ENCODE measurements at places on chromosomes 6 and 20.

DNA sequence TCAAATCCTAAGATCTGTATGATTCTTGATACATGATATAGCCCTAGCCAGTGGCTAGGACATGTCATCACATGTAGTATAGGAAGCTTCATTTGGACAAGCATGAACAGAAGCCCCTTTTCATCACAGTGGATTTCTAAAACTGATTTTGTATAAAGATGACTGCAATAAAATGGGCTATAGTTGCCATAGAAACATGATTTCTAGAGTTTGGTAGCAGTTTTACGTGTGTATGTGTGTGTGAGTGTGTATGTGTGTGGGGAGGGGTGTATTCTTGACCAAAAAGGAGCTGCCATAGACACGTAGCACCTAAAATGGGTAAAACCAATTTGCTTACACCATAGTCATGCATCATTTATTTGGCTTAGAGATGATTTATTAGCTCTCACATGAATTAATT is 200.5 kb upstream of the CNR1 start:
- DNase-seq, result no peak

DNA sequence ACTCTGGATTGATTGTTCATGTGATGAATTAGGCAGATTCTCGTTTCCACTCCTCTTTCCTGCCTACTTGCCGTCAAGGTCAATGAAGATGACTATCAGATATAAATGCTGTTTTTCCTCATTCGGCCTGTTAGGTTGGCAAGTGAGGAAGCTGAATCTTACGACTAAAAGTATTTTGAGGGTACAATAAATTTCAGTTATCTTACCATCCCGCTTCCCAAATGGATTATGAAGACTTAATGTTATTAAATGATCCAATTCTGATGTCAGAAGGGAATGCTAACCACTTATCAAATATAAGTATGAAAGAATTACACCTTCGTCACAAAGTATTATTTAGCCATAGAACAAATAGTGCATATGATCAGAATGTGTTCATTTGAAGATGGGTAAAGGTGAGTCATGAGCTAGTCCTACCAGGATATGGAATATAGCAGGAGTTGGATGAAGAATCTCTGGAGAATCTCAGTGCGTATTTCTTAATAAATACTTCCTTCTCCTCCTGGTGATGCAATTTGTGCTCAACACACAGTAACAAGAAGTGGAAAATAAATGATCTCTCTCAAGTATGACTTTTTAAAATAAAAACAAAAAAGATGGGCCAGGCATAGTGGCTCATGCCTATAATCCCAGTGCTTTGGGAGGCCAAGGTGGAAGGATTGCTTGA is 4.6 kb downstream of the GPLD1 start:
- DNase-seq, result no peak

DNA sequence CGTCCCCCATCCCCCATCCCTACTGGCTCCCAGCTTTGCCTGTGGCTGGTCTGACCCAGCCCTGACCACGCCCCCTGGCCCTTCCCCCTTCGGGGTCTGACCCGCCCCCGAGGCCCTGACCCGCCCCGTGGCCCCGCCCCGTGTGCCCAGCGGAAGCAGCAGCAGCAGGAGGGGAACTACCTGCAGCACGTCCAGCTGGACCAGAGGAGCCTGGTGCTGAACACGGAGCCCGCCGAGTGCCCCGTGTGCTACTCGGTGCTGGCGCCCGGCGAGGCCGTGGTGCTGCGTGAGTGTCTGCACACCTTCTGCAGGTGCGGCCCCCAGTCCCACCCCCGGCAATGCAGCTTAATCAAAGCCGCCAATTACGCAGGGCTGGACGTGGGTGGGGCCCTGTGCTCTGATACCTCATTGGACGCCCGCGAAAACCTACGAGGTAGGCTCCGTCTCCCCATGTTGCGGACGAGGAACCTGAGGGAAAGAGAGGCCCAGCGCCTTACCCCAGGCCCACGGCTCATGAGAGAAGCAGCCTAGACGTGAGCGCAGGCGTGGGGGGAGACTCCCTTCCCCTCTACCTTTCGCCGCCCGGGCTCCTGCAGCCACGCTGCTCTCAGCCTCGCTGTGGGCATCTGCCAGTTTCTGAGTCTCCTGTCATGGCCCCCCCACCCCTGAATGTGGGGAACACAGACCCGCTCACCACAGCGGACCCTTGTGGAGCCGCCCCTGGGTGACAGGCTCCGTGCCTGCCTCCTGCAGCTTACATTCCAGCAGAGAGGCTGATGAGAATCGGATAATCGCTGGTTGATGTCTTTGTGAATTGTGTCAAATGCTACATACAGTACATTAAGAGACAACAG is 12.8 kb downstream of the RBCK1 start:
- no peak for DNase-seq

DNA sequence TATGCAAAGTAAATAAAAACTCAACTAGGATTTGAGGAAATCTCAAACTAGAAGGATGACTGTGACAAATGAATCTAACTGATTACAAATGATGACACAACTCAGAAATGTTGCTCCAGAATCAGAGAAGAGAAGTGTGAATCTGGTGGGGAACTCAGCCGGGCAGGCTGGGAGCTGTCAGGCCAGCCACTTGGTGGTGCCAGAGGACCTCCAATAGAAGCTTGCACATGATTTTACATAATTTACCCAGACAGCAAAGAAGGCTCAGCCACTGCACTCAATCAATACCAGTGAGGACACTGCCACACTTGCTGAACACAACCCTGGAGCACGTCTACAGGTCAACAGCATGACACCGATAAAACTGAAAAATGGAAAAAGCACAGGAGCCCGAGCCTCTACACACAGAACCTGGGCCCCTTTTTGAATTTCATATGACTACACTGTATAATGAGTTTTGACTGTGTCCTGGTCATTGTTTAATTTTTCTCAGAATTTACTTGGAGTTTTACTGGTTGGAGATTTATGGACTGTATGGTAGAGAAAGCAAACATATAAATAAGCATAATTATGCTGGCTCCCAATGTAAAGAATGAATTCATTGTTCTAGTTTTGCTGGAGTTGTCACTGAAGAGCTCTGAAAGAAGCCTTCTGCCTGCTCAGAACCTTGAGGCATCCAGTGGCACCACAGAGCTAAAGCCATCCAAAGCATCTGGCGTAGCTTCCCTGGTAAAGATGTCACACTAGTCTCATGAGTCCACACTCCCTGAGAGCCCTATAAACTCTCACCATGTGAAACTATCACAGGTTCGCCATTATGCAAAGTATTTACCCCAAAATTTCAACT is 296.5 kb downstream of the THBS2 start:
- DNase-seq, result peak; percentile 8

DNA sequence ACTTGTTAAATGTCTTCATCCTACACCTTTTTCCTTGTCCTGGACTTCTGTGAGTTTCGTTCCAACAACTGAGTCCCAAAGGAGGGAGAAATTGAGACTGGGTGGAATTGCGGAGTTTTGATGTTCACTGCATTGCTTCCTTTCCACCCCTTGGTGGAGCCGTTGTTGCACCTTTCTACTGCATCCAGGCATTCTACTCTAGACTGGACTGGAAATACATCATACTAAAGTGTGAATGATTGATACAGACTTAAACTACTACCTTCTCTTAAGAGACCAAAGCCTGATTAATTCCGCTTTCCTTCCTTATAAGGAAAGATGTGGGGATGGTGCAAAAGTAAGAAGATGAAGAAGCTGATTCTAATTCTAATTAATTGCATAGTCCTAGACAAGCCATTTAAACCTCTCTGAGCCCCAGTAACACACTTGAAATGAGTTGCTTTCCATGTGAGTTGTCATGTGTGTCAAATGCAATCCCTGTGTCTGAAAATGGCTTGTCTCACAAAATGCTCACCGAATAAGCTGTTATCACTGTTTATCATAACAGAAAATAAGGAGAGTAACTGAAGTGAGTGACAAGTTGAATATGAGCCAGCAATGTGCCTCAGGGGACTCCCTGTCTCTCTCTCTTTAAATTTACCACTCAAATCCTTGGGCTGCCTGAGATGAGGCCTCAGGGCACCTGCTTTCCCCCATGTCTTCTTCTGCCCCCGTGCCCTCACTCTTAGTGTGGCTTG is 338.3 kb upstream of the CHD6 start:
- DNase-seq, result no peak

- no peak for DNase-seq
These were observed 2.2 kb upstream of the GINM1 start for GRCh38 chr6:149563928-149564325.

GRCh38 chr6:1570848-1571247 is 38.9 kb upstream of the FOXC1 start:
- DNase-seq, result no peak

DNA sequence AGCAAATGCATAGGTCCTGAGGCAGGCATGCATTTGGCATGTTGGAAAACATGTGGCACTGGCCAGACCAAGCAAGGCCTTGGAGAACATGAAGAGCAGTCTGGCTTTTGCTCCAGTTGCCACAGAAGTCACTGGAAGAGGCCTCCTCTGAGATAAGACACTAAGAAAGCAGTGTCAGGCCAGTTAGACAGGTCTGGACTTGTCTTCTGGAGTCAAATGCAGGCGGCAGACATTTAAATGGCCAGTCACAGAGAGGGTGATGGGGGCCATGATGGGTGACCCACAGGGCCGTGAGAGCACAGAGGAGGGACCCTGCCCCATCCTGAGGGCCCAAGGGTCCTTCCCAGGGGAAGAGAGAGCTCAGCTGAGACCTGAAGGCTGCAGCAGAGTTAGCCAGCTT is 26.7 kb upstream of the ADA start:
- DNase-seq, result no peak

DNA sequence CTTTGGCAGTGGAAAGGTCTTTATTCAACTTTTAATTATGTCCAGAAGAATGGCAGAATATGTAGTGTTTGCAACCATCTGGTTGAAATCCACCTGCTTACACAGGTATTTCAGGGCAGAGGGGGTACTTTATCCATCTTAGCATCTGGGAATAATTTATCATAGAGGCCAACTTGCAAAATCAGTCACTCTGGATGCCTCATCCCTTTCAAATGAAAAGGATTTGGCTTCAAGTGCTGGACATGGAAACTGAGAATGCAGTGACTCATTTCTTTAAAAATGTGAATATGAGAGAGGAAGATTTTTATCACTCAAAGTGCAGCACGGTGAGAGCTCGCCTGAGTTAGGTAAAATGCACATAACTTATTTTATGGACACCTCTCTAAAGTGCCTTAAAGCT is 758.3 kb downstream of the KIF16B start:
- DNase-seq, result peak; percentile 31

DNA sequence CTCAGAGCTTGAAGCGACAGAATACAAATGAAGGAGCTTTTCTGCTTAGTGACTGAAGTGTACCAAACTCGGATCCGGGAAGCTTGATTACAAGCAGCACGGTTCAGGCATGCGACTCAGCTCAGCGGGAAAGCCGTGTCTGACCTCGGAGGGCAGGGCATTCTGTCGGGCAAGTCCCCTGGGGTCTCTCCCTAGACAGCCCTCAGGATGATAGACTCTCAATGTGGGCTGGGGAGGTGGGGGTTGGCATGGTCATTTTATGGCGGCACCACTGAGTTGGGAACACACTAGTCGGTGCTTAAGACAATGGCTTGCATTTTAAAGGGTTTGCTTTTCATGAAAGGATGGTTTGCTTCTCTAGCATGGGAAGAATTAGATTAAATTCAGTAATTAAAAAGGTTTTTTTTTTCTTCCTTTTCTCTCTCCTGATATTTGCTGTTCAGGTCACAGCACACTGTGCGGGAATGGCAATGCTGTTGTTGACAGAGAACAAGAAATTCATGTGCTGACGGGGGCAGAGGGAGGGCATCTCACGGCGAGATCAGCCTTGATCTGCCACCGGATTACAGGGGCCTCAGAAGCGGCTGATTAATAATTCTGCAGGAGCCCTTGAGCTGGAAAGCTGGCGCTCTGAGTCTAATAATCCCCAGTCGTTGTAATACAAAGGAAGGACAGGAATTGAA is 80.7 kb upstream of the TRAF3IP2 start:
- DNase-seq, result no peak

DNA sequence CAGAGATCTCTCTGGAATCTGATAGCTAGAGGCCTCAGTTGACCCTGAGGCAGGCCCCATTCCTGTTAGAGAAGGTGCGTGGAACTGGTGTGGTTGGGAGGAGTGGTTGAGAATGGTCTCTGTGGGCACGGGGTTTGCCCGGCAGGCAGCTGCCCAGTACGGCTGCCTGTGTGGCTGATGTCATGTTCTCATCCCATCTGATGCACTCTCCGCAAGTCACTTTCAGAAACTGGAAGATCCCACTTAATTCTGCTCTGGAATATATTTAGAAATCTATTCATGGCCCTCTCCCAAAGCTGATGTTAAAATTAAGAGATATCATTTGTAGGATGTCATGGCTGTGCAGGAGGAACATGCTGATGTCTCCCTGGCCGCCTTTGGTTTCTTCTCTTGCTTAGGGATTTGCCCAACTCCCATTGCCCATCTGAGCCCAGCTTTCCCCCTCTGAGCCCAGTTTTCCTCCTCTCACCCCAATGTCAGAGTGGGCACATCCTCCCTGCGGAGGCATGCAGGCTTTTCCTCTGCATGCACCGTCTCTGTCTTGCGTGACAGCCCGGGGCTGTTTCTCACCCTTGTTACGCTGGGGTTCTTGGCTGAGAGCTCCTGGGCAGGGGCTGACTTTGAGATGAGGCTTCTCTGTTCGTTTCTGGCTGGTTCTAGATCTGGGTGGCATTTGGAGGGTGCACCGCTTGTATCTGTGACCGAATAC is 21.0 kb downstream of the PHACTR3 start:
- DNase-seq, result no peak

GRCh38 chr20:48181261-48181935 is 396.1 kb upstream of the SULF2 start:
- no peak for DNase-seq

- no peak for DNase-seq
These were observed 54.5 kb downstream of the STMND1 start for GRCh38 chr6:17156112-17156921.

- no peak for DNase-seq
These were observed 123.9 kb upstream of the SASH1 start for GRCh38 chr6:148218542-148219258.

DNA sequence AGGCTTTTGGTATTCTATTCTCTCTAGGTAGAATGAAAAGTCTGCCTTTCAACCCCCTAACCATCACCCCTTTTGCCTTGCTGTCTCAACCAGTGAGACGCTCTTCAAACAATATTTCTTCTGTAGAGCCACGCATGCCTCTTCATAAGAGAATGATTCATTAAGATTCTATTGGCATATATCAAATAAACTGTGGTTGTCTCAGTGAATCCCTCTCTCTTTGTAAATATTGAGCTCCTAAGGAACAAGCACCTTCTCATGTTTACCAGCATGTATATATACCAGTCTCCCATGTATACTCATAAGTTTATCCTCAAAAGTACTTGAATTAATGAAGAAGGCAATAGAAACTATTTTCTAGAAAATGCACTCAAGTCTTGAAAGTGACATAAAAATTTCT is 90.6 kb downstream of the HAO1 start:
- DNase-seq, result no peak

GRCh38 chr6:139577124-139577762 is 202.8 kb upstream of the CITED2 start:
- no peak for DNase-seq

- no peak for DNase-seq
These were observed 19.9 kb downstream of the COL9A1 start for GRCh38 chr6:70282919-70283461.

- no peak for DNase-seq
These were observed 245.3 kb downstream of the DLL1 start for GRCh38 chr6:170045563-170045960.

- no peak for DNase-seq
These were observed 80.3 kb downstream of the UNC5CL start for GRCh38 chr6:40958738-40959137.

- DNase-seq, result no peak
These were observed 356.2 kb downstream of the UTRN start for GRCh38 chr6:144641286-144641685.
